ENCODE measurements at places on chromosomes 1 and 21. TPM values are rescaled to one million over a fixed set of nuclear protein-coding genes. Genes with fewer than 3 reads are reported as not detected.

Gene FGR
- 3.3 TPM for total RNA-seq

Gene MASP2
- 0.30 TPM for total RNA-seq

Gene CD101
- 1.9 TPM for total RNA-seq

Gene CCDC181
- not detected for total RNA-seq

Gene KRTAP7-1
- total RNA-seq, result not detected

Gene AVPR1B
- total RNA-seq, result not detected

Gene EXOC8
- 29.8 TPM for total RNA-seq

Gene CD58
- total RNA-seq, result 22.1 TPM

Gene SON
- total RNA-seq, result 380 TPM

Gene TMEM240
- not detected for total RNA-seq

Gene MTMR11
- 0.73 TPM for total RNA-seq

Gene CFHR1
- not detected for total RNA-seq

Gene CHI3L1
- not detected for total RNA-seq

Gene GJA9
- total RNA-seq, result not detected

Gene CELA2B
- not detected for total RNA-seq

Gene ZNF695
- not detected for total RNA-seq

Gene S100B
- total RNA-seq, result not detected

Gene S100A14
- not detected for total RNA-seq

Gene NTNG1
- not detected for total RNA-seq

Data from T-helper 17 cell (primary cell).